Activated T-cell treated with anti-CD3 and anti-CD28 coated beads for 4 hours (primary cell): ENCODE measurements at places on chromosomes 6 and 20.

- DNase-seq: no peak
Measured at GRCh38 chr6:128952902-128953301, 70.0 kb downstream of the LAMA2 start.

DNA sequence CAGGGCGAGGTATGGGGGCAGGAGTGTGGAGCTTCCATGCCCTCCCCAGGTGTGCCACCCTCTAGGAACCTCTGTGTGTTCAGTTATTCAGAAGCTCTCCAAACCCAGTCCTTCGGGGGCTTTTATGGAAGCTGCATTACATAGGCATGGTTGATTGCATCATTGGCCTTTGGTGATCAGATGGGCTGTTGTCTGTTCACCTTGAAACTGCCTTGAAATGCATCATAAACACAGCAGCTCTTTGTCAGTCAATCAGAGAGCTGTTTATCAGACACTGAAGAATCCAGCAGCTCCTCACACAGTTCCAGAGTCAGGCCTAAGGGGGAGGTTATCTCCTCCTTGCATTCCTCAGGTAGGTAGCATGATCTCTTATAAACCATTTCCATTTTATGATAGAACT, 62.4 kb downstream of the E2F3 start:
- DNase-seq: no peak

DNA sequence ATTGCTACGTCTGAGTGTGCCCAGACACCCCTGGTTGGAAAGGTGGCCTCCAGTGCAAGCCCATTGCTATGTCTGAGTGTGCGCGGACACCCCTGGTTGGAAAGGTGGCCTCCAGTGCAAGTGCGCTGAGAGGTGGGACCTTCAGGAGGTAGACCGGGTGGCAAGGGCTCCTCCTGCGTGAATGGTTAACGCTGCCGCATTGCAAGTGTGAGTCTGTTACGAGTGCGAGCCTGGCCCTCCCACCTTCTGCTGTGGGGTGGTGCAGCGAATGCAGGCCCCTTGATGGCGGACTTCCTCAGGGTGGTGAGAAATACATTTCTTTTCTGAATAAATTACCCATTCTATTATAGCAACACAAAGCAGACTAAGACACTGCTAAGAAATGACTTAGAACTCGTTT, 208.8 kb downstream of the DLL1 start:
- no peak for DNase-seq

- DNase-seq: no peak
Measured at GRCh38 chr6:158018041-158018771, 36.5 kb downstream of the SYNJ2 start.

DNA sequence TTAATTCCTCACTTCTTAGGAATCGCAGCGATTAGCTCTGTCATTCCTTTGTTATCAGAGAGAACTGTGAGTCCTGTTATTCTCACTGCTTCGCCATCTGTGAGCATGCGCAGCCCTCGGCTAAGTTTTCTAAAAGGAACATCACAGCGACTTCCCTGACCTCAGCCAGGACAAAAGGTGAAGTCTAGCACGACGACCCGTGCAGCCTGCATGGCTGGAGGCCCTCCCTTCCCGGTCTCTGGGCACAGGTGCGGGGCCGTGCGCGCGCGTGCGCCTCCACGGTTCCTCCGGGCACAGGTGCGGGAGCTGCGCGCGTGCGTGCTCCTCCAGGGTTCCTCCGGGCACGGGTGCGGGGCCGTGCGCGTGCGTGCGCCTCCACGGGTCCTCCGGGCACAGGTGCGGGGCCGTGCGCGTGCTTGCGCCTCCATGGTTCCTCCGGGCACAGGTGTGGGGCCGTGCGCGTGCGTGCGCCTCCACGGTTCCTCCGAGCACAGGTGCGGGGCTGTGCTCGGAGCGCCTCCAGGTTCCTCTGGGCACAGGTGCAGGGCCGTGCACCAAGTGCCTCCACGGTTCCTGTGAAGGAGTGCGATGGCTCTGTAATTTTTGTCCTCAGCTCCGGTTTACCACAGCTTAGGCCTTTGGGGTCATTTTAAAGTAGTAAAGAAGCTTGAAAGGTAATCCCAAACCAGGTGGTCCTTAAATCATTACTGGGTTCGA, 212.3 kb downstream of the ERMARD start:
- no peak for DNase-seq

GRCh38 chr20:44405257-44405656, 49.8 kb downstream of the HNF4A start:
- DNase-seq: no peak

DNA sequence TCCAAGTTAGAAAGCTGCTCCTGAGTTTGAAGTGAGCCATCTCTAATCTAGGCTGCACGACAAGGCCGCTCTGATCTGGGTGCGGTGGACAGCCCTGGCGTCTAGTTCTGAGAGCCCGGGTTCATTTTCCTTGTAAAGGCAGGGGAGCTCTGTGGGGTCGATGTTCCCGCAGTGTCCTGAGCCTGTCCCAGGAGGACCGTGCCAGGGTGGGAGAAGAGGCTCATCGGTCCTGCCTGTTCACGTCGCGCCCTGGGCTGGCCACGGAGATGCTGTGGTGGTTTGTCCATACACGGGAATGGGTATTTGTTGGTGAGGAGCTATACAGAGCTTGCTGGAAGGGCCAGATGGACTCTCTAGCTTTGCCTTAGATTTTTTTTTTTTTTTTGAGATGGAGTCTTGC, 27.0 kb downstream of the PSMG4 start:
- DNase-seq: no peak

GRCh38 chr20:59835057-59835447, 98.4 kb downstream of the SYCP2 start:
- no peak for DNase-seq

DNA sequence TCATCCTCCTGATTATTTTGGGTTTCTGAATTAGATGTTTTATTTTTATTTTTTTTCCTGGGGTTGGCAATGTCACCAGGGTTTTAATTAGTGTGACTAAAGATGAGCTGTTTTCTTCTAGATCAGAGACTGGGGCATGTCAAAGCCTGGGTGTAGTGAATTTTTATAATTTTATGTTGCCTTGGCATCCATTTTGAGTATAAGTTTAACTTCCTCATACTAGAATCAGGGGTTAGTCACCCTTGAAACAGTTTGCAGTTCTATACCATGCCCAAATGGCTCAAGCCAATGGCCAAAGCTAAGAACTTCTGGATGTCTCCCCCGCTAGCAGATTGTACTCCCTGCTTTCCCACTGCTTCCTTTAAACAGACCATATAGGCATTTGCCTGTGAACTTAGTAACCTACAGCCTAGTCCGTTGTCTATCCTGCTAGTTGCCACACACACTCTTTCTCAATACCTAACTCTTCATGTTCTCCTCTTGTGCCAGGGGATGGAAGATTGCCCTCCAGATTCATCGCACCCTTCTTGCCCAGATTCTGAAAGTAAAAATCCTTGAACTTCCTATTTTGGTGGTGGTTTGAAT, 54.5 kb downstream of the KIAA0408 start:
- no peak for DNase-seq

DNA sequence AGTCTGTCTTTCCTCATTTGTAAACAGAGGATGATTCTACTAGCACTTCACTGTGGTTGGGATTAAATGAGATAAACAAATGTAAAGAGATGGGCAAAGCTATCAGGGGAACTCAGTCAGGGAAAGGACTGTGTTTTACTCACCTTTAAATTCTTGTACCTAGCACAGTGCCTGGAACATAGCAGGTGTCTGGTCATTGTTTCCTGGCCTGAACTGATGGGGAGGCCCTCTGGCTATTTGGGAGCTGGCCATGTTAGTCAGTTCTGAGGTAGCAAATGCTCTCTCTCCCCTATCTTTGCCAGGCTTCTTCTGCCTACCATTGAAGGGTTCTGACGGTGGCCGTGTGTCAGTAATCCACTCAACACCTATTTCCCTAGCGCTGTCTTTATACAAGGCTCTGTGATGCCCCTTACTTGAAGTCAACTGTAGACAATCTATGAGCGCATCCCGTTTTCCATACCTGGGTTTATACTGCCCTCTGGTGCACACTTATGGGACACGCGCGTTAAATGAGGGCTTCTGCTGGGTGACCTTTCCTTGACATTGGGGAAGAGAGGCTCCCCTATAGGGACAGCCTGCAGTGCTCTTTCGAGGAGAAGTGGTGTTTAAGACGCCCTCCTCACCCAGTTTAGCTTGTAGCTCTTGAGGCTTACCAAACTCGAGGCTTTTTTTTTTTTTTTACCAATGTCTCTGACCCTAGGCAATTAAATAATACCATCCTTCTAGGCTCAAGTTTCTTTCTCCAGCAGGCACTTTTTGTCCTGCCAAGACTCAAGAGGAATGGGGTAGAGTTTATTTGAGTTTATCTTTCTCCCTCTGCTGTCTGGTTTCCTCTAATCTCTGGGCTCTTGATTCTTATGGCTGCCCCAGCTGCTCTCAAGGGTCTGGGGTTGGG, 4.0 kb upstream of the SPATS1 start:
- DNase-seq: peak; percentile 58

- DNase-seq: no peak
Measured at GRCh38 chr20:32028647-32029372, 18.6 kb downstream of the CCM2L start.

DNA sequence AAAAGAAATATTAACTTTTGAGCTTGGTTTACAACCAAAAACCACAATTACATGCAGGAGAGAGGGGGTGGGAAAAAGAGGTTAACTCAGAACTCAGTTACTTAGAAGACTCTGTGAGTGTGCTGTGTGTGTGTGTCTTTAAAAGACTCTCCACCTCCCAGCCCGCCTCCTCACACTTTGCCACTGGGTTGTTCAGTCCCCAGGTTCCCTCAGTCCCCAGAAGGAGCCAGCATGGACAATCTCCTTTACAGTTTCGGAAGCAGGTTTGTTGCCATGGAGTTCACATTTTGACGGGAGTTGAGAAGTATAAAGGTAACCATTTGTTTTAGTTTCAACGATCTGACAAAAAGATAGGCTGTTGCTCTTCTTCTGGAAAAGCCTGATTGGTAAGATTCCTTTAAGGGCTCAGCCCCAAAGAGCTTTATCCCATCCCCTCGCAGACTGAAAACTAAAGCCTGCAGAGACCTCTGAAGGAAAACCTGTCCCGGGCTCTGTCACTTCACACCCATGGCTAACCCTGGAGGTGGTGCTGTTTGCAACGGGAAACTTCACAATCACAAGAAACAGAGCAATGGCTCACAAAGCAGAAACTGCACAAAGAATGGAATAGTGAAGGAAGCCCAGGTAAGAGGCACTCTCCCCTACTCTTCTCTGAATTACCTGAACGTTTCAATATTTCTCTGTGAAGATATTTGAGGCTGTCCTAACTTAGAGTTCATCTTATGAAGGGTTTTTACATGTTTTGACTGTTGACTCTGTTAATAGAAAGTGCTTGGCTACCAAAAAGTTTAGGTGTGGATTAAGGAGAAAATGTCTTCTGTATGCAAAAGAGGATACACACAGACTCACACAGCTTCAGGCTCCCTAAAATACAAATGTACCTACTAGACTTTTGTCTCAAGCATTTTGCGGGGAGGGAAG, at the start of gene SPTLC3:
Gene SPTLC3, plus strand, starts transcription at position 212 of the 921 bp plus-strand sequence. Its CDS starts 296 bp downstream, at position 508.
- no peak for DNase-seq

- no peak for DNase-seq
Measured at GRCh38 chr6:26202201-26202611, 115.0 kb downstream of the HFE start.

GRCh38 chr6:73577676-73578075, 56.8 kb upstream of the EEF1A1 start:
- no peak for DNase-seq

DNA sequence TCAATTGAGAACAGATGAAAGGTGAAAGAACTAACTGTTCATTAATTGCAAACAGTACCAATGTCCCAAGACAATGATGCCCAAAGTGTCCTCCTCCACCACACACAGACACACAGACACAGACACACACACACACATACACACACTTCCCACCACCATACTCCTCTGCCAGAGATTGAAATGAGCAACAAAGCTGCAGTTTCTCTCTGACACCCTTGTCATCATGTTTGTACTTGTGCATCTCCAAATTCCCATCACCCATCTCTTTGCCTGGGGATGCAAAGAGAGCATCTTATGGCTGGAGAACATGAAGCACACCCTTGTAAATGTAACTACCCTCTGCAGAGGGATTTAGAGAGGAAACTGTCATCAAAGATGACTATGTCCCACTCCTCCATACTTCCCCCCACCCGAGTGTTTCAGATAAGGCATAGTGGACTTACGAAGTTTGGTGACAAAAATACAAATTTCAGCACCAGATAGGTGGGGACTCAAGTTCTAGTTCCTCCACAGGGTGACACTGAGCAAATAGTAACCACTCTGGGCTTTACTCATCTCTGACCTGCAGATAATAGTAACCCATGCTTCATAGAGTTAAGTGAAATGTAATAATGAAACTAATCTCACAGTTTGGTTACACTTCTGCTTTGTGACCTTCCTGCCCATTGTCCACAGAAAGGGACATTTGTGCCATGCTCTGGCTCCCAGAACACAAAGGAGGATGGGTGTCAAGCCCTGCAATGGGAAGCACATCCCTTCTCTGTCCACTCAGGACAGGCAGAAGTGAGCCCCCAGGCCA, 8.7 kb downstream of the MAFB start:
- no peak for DNase-seq

DNA sequence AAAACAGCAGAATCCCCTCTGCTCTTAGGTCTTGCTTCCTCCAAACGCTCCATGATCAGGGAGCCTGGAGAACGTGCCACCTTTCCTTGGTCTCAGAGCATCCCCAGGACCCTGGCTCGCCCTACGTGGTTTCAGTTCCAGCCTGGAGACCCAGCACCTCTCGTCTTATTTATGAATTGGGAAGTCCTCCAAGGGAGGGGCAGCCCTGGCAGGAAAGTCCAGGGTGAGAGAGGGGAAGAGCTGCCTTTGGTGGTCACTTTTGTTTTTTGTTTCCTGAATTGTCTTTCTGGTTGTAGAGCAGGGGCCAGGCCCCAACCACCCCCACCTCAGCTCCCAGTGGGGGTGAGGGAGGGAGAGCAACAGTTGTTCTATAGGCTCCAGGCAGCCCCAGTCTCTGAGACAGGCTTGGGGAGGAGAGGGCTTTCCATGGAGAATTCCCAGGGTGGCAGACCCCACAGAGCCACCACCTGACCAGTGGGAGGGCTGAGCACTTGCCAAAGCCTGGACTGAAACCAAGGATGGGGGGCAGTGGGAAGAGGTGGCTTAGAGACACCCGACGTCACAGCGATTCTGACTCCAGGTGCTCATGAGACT, 88.8 kb downstream of the PRND start:
- no peak for DNase-seq

- DNase-seq: no peak
Measured at GRCh38 chr20:57615445-57615811, 4.8 kb downstream of the ZBP1 start.

GRCh38 chr6:130307752-130308361, 58.0 kb upstream of the TMEM200A start:
- DNase-seq: no peak

GRCh38 chr6:41626917-41627316, 11.4 kb upstream of the MDFI start:
- no peak for DNase-seq

GRCh38 chr6:30007132-30007764, 53.8 kb upstream of the POLR1H start:
- peak; percentile 14 for DNase-seq

GRCh38 chr20:45495501-45495941, 19.9 kb downstream of the SPINT3 start:
- no peak for DNase-seq
